ENCODE measurements at places on chromosomes 4 and X. TPM values are rescaled to one million over a fixed set of nuclear protein-coding genes. Genes with fewer than 3 reads are reported as not detected.
A peak's percentile ranks its signal among the peaks of the same experiment; 100 is the strongest.

The ARHGAP6 gene
- total RNA-seq: 0.69 TPM

The SPARCL1 gene
- not detected for total RNA-seq

The PCDH10 gene
- 91.7 TPM for total RNA-seq

The HMX1 gene
- not detected for total RNA-seq

The MEPE gene
- not detected for total RNA-seq

The LNX1 gene
- 1.3 TPM for total RNA-seq

The EGF gene
- not detected for total RNA-seq

The F8A3 gene
- 9.7 TPM for total RNA-seq

DNA sequence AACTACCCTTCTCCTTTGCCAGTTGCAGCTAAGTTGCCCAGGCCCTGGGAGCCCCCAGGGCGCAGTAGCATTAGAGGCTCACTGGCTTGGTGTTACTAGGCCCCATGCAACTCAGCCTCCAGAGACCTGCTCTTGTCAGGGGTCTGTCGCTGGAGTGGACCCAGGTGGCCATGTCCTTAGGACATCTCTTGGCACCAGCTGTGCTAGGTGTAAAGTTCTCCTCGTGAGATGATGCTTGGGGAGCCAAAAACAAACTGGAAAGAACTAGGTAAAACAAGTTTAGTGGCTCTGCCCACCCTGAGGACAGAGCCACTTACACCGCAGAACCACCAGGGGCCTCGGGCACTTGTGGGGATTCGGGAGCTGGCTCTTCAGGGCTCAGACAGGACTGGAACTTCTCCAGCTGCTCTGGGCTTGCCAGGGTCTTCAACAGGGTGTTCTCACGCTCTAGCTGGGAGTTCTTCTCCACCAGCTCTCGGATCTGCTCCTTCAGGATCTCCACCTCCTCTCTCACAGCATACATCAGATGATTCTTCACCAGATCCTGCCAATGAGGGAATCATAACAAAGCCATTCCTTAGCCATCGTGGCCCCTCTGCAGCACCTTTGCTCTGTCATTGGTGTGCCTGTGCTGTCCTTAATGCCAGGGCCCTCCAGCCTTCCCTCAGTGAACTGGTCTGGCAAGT is 61.2 kb downstream of the TSC22D3 start:
- DNase-seq: no peak

GRCh38 chr4:19577097-19577496 is 674.6 kb upstream of the SLIT2 start:
- no peak for DNase-seq

GRCh38 chrX:46036508-46036907 is 508.7 kb downstream of the ZNF674 start:
- no peak for DNase-seq

- DNase-seq: peak; percentile 80
These were observed 89.6 kb downstream of the SCD5 start for GRCh38 chr4:82708982-82709381.

DNA sequence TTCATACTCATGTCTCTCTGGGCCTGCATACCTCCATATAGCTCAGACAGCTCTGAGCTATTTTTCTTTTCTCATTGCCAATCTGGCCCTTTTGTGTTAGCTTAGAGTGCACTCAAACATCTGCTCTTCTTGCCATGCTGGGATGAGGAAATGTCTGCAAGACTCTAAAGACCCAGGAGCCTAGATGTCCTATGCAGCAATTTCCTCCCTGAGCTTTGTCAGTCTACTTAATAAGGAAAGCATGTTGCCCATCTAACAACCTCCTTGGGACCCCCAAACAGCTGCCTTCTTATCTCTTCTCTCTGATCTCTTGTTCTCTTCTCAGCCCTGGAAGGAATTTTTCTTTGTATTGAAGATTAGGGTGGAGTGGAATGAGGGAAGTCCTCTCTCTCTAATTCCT is 69.2 kb downstream of the UCHL1 start:
- no peak for DNase-seq

DNA sequence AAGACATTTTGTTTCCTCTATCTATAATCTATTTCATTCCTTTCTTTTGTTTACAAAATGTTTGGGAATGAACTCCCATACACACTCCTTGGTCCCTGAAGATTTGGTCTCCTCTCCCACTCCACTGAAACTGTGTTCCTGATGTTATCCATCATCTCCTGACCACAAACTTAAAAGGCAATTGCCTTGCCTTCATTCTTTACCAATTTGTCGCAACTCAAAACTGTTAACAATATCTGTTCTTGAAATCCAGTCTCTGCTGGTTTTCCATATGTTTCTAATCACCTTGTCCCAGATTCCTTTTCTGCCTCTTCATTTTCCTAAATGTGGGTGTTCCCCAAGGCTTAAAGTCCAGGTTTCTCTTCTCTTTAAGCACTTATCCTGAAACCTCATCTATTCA is 262.2 kb upstream of the TTC29 start:
- no peak for DNase-seq

- DNase-seq: no peak
These were observed 182.1 kb upstream of the CLNK start for GRCh38 chr4:10866666-10867065.

- peak; percentile 76 for DNase-seq
These were observed 68.2 kb downstream of the FAT4 start for GRCh38 chr4:125382995-125383394.

- DNase-seq: no peak
These were observed 108.6 kb downstream of the TBL1X start for GRCh38 chrX:9573282-9574106.
